ENCODE measurements at places on chromosomes 1 and 21. TPM values are rescaled to one million over a fixed set of nuclear protein-coding genes. Genes with fewer than 3 reads are reported as not detected.

Gene FCAMR
- total RNA-seq, result not detected

Gene VWA5B1
- not detected for total RNA-seq

Gene SLAMF8
- not detected for total RNA-seq

Gene SEC16B
- 0.40 TPM for total RNA-seq

Gene EPHA8
- total RNA-seq, result not detected
